Activated T-helper 2 cell treated with anti-CD3 and anti-CD28 coated beads, Interferon-gamma antibody, Interleukin-2, Interleukin-4, amounts not matched to agents 10 μg/mL and 5 μg/mL and 100 μg/mL, durations not matched to agents 14 hours and 24 hours and 36 hours (primary cell): ENCODE measurements at places on chromosomes 1 and 21.

- peaks cover 21% of the 10 kb centered on the region for H3K4me1 ChIP-seq
- peaks cover 7% of the 10 kb centered on the region for H3K36me3 ChIP-seq
- H3K4me3 ChIP-seq = no peak overlapping the region
These were observed 75.2 kb upstream of the S1PR1 start for GRCh38 chr1:101161619-101162018.

GRCh38 chr1:74530892-74531291 lies 18.5 kb upstream of the LRRC53 start:
- no peaks in the 10 kb centered on the region for H3K4me1 ChIP-seq
- H3K36me3 ChIP-seq = no peaks in the 10 kb centered on the region
- H3K4me3 ChIP-seq = no peak overlapping the region
- H3K27ac ChIP-seq = no peak overlapping the region

DNA sequence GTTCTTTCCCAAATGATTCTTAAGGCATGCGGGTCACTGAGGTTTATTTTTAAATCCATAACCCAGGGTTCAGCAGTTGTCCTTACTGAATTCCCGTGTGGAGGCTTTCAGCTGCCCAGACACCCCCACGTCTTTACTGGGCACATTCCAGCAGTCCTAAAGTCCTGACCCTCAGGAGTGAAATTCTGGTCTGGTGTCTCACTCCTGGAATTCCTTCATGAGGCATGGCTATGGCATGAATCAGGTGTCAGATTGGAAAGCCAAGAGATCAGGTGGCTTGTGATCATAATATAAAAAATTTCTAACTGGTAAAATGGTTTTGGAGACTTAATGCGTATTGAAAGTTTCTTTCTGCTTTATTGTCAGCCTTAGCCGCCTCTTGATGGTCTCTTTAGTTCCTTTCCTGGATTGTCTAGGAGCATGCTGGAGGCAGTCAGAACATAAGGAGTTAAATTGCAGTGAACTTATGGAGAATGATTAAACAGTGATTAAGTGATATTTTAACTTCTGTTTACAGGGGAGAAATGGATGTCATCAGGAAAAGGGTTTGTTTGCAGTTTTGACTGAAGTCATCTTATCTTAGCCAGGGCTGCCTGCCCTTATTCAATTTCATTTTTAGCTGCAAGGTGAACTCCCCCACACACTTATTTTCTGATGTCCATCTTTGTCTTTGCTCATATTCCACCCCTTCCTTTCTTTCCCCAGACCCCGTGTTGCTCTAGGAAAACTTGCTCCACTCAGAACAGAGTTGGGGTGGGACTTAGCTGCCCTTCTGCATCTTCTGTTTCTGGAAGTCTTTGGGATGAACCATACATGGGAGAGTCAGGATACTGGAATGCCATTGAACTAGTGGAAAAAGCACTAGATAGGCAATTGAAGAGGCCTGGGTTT lies 25.7 kb upstream of the MACF1 start:
- no peak overlapping the region for H3K4me3 ChIP-seq
- H3K27ac ChIP-seq = no peak overlapping the region
- no peak for DNase-seq
- H3K27me3 ChIP-seq = no peaks in the 10 kb centered on the region
- peaks cover 11% of the 10 kb centered on the region for H3K4me1 ChIP-seq
- H3K36me3 ChIP-seq = no peaks in the 10 kb centered on the region

DNA sequence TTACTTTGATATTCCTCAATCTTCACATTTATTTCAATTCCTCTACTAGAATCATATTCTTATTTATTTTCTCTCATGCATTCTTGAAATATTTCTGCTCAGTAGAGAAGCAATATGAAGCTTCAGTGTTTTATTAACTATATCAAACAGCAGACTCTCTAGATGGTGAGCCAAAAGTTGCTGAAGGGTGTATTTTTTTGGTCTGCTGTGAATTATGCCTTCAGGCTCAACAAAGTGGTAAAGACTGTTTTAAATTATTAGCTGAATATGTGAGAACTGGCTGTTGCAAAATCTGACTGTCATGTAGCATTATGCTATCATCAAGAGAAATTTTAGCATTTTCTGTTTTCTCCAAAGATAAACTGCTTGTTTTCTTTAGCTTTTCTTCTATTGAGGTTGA lies 24.9 kb upstream of the CDC42BPA start:
- no peak overlapping the region for H3K4me3 ChIP-seq
- peaks cover 7% of the 10 kb centered on the region for H3K27me3 ChIP-seq
- DNase-seq = no peak
- H3K4me1 ChIP-seq = no peaks in the 10 kb centered on the region

GRCh38 chr1:9201401-9202239 lies 33.0 kb upstream of the H6PD start:
- H3K27ac ChIP-seq = no peak overlapping the region
- peaks cover 70% of the 10 kb centered on the region for H3K27me3 ChIP-seq

- no peaks in the 10 kb centered on the region for H3K4me1 ChIP-seq
- no peak for DNase-seq
- H3K27me3 ChIP-seq = peaks cover 40% of the 10 kb centered on the region
- H3K4me3 ChIP-seq = no peak overlapping the region
These were observed 35.9 kb downstream of the KCNA2 start for GRCh38 chr1:110570307-110570706.

DNA sequence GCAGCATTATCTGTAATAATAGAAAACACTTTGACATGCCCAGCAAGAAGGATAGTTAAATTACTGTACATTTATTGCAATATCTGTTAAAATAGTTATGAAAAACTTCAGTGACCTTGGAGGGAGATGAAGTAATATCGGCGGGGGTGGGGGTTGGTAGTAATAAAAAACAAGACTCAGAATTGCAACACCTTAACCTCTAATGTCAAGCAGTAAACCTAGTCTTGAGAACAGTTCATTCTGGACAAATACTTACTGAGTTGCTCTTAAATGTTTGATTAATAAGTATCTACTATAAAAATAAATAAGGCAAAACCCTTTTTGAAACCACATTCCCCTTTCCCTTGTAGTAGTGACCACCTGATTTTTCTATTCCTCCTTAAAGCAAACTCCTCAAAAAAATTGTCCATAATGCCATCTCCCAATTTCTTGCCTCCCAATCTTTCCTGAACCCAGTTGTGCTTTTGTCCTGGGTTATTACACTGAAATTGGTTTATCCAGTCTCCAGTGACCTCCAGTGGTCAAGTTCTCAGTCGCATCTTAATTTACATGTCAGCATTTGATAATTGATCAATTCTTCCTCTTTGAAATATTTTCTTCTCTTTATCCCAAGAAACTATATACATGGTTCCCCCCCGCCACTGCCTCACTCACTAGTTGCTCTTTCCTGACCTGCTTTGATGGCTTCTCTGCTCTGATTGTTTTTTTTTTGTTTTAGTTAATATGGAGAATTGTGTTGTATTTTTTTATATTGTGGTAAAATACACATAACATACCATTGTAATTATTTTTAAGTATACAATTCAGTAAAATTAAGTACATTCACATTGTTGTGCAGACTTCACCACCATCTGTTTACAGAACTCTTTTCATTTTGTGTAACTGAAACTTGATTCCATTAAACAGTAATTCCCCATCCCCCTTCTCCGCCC lies 36.8 kb downstream of the RAP1A start:
- peaks cover 35% of the 10 kb centered on the region for H3K4me1 ChIP-seq
- no peak overlapping the region for H3K4me3 ChIP-seq
- peaks cover 16% of the 10 kb centered on the region for H3K36me3 ChIP-seq
- H3K27ac ChIP-seq = peak overlapping the region; percentile 44
- DNase-seq = no peak

DNA sequence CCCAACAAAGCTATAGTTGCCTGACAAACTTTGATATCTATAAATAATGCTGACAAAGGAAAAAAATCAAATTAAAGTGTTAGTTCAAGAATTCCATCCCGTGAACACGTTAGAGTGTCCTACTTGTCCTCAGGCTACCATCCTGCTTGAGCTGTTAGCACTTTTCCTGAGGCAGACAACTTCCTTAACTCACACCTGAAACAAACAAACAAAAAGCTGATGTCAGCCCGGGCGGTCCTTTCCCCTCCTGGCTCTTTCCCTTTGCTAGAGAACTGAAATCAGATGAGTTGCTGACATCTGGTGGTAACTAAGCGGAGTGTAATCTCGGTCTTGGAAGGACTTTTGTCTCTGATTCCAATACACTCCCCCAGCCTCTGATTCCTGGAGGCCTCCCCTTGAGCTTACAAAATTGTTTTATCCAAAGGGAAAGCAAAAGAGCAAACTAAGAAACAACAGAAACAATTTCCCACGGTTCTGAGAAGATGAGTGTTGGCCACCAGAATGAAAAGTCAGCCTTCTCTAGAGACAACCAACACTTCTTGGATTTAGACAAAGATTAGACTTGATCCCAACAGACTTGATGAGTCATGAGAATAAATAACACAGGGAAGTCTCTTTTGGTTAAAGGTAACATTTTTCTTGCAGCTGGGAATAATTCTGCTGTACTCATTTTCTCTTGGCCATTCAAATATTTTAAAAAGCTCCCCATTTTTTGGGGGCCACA lies 135.4 kb downstream of the PROX1 start:
- no peaks in the 10 kb centered on the region for H3K4me1 ChIP-seq
- no peak for DNase-seq
- peaks cover 7% of the 10 kb centered on the region for H3K27me3 ChIP-seq
- no peak overlapping the region for H3K4me3 ChIP-seq

DNA sequence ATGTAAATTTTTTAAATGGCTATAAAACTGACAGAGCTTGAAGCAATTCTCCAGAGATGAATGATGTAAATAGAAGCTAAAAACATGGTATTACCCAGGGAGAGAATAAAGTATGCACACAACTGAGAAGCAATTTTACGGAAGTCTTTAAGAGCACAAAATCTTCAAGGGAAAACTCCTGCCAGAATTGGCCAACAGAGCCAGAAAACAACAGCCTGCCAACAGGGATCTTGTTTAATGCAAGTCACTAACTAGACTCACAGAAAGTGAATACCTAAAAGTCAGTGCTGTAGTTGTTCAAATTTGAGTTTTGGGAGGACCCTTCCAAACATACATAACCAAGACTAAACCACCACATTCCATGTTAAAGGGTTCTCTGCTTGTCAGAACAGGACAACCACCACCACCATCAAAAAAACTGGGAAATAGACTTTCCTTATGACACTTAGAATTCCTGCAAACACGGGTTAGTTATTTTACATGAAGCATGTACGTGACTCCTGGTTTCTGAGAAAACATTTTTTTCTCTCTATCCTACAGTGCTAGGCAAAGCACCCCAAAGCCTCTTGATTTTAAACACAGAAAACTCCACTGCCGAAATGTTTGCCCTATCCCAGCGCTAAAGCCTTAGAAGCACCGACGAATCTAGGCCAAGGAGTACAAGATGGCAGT lies 1.6 kb downstream of the EPS15 start:
- peaks cover 56% of the 10 kb centered on the region for H3K4me1 ChIP-seq
- H3K27me3 ChIP-seq = no peaks in the 10 kb centered on the region
- H3K36me3 ChIP-seq = peaks cover 8% of the 10 kb centered on the region
- DNase-seq = no peak
